ENCODE measurements at places on chromosomes 4 and X.

DNA sequence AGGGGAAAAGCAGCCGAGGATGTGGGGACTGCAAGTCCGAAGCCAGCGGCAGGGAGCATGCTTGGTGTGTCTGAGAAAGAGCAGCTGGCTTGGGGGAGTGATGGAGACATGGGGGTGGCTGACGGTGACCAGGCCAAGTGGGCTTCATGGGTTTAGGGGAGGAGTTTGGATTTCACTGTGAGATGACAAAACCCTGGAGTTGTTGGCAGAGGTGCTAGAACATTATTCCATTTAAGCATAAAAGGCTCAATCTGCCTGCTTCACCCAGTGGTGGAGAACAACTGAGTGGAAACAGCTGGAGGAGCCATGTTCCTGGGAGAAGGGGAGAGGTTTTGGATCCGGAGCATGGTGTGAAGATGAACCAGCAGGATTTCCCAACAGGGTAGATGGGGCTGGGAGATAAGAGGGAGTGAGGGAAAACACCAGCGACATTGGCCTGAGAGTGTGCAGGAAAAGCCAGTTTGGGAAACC lies 318.0 kb upstream of the TAPT1 start:
- DNase-seq: no peak

GRCh38 chr4:126766241-126766640 lies 866.5 kb upstream of the INTU start:
- DNase-seq: no peak

DNA sequence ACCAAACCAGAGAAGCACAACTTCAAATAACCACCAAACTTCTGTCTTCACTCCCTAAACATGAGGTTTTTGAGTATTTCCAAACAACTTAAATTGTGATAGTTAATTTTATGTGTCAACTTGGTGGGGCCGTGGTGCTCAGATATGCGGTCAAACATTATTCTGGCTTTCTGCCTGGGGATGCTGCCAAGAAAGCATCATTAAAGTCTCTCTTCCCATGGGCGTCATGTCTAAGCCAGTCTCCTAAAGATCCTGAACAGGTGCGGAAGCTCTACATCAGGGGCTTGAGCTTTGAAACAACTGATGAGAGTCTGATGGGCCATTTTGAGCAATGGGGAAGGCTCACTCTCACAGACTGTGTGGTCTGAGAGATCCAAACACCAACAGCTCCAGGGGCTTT lies 24.1 kb upstream of the SOD3 start:
- DNase-seq: no peak

DNA sequence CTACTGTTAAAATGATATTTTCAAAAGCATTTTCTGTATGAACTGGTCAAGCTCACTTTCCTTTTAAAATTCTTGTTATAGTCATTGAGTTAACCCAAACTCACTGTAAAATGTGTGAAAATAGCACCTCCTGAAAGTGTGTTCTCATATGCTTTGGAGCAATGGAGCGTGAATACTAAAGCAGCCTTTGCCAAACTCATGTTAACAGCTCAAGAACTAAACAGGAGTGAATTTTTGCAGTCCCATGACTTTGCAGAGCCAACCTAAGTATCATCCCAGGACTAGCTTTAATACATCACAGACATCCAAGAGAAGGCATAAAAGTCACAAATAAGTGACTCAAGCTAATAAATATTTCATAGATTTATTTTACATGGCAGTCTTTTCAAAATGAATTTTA lies 2.3 kb downstream of the AMMECR1 start:
- no peak for DNase-seq

DNA sequence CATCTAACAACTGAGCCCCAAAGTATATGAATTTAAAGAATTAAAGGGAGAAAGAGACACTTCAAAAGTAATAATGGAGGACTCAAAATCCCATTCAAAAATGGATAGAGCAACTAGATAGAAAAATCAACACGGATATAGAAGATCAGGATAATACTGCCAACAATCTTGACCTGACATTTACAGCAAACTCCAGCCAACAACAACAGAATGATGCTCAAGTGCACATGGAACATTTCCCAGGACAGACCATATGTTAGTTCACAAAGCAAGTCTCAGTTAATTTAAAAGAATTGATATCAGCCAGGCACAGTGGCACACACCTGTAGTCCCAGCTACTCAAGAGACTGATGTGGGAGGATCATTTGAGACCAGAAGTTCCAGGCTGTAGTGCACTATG lies 72.0 kb upstream of the SMARCAD1 start:
- DNase-seq: no peak

- DNase-seq: no peak
Measured at GRCh38 chrX:134752558-134752957, 94.3 kb upstream of the PLAC1 start.

GRCh38 chr4:2592572-2592971 lies 56.1 kb downstream of the FAM193A start:
- DNase-seq: no peak

- no peak for DNase-seq
Measured at GRCh38 chr4:152780267-152780778, 569 bp downstream of the ARFIP1 start.

DNA sequence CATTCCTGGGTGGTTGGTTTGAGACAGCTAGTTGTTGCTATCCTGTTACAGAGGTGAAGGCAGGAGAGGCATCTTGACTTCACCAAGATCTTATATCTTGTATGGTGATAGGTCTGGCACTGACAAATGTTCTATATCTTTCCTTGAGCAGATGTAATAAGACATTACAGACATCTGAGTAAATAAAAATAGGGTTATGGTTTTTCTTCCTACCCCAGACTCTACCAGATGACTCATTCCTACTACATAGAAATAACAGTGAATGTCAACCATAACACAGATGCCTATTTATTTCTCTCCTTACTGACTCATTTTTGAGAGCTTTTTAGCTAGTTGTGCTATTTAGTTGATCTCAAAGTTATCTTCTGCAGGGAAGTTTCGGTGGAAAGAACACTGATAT lies 21.9 kb downstream of the HNRNPH2 start:
- no peak for DNase-seq

DNA sequence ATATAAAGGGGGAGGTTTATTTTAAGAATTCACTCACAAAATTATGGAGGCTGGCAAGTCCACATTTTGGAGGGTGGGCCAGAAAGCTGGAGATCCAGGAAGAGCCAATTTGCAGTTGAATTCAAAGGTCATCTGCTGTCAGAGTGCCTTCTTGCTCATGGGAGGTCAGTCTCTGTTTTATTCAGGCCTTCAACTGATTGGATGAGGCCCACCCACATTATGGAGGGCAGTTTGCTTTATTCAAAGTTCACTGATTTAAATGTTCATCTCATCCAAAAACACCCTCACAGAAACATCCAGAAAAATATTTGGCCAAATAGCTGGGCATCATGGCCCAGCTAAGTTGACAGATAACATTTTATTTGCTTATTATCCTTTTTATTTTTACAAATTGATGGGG lies 59.5 kb downstream of the SEPSECS start:
- no peak for DNase-seq

GRCh38 chr4:41012293-41012692 lies 202.0 kb downstream of the APBB2 start:
- no peak for DNase-seq

GRCh38 chr4:177464026-177464425 lies 21.8 kb upstream of the AGA start:
- DNase-seq: no peak

DNA sequence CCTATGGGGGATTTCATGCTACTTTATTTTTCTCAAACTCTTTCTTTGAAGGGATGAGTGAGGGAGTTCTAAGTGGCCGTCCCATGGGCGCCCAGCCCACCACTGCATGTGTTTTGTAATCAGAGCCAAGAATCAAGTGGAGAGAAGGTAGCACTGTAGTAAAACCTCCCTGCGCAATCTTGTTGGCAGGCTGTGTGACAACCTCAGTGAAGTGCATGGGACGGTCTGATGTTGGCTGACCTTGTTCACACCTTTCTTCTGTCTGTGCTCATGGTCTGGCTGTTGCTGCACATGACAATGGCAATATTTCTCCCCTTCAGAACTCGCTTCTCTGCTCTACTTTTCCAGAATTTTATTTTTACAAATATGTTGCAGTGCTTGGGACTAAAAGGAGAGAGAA lies 71.2 kb upstream of the SHISA3 start:
- no peak for DNase-seq

DNA sequence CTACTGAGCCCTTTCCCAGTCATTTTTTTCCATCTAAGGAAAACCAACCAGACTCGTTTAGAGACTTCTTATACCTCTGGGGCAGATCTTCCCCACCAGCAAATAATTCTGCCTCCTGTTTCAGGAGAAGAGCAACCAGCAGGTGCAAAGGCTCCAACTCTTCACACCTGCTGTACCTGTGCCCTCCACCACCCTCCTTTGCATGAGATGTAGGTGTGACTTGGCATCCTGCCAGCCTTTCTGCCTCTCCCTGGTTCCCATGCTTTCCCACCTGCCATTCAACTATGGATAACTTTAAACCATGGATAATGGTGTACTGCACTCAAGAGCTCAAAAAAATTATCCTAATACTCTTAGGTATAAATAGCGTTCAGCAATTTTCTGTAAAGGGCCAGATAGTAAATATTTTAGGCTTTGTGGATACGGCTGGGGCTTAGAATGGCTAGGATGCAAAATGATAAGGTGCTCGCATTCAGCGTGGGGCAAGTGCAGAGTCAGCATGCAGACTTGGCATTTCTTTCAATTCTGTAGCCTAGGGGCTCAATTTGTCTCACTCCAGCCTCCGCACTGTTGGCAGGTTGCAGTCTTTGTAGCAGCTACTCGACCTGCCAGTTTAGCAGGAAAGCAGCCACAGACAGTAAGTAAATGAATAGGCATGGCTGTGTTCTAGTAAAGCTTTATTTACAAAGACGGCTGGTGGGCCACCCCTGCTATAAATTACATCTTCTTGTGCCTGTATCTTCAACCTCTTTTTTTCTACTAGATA lies 79.8 kb downstream of the HCCS start:
- no peak for DNase-seq

DNA sequence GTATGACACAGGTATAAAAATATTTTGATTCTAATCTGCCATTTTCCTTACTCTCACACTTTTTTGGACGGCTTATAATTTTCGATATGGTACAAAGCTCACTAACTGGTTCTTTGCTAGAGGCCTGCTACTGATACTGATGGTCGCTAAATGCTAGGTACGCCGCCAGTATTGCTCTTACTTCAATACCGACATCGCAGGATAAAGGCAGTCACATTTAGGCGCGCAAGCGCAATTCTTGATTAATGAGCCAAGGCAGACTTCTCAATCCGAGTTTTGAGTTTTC lies 557 bp upstream of the USP38 start:
- DNase-seq: no peak

DNA sequence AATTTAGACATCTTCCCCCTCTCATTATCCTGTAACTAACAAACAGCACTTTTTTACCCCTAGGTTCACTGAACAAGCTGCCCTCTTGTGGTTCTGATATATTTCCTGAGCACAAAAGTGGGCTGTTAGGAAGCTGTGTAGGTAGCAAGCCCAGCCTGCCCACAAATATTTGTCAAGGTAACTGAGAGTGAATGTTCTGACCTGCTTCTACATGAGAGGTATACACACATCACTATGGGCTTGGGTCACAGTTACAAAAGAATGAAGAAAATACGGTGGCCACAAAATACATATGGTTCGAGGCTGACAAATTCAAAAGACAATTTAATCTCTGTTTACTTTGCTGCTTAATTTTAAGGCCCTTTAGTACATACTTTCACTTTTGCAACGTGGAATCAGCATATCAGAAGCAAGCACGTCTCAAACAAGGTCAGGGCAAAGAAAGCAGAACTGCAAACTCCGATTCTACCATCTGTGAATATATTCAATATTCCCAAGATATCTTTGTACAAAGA lies 78.7 kb downstream of the RBM47 start:
- DNase-seq: peak; percentile 13

GRCh38 chrX:40012868-40013265 lies 84.9 kb downstream of the BCOR start:
- no peak for DNase-seq

GRCh38 chrX:47501226-47502074 lies 18.4 kb upstream of the ZNF41 start:
- DNase-seq: no peak

GRCh38 chrX:133285341-133285740 lies 67.2 kb upstream of the TFDP3 start:
- no peak for DNase-seq

DNA sequence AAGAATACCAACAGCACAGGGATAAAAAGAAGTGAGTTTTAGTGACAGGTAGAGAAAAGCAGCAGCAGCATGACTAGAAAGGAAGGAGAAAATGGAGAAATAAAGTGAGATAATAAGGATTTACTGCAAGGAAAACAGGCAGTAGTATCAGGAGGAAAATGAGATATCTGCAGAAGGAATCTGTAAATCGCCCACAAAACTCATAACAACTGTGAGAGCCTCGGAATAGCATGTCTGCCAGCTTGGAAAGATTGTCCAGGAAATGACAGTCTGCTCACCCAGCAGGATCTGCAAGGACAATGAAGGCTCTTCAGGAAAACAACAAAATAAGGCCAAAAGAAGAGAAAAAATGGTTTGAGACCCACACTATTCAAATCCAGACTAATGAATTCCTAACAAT lies 47.4 kb downstream of the CXXC4 start:
- DNase-seq: no peak

- no peak for DNase-seq
Measured at GRCh38 chr4:24063731-24064130, 173.9 kb upstream of the PPARGC1A start.

- DNase-seq: peak; percentile 76
Measured at GRCh38 chr4:7987148-7987989, 47.7 kb upstream of the AFAP1 start.

GRCh38 chr4:6134612-6135220 lies 65.6 kb downstream of the JAKMIP1 start:
- DNase-seq: no peak

GRCh38 chr4:141427726-141428296 lies 207.1 kb downstream of the ZNF330 start:
- DNase-seq: no peak

GRCh38 chr4:81472281-81473182 lies 825 bp upstream of the RASGEF1B start:
- no peak for DNase-seq

DNA sequence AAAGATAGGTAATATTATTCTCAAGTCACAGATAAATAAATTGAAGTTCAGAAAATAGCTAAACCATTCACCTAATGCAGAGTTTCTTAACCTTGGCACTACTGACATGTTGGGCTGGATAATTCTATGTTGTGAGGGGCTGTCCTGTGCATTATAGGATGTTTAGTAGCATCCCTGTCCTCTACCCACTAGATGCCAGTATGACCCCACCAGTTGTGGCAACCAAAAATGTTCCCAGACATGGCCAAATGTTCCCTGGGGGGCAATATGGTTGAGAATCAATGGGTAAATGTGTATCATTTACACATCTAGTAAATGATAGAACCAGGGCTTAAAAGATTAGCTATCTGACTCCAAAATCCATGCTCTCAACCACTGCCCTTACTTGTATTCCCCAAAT lies 140.9 kb downstream of the COL4A6 start:
- DNase-seq: no peak

- no peak for DNase-seq
Measured at GRCh38 chr4:81335122-81335912, 120.3 kb upstream of the PRKG2 start.

GRCh38 chr4:37561196-37561802 lies 124.9 kb downstream of the RELL1 start:
- no peak for DNase-seq

- DNase-seq: no peak
Measured at GRCh38 chr4:47383829-47384427, 79.6 kb downstream of the COMMD8 start.

GRCh38 chr4:791898-792625 lies 33.9 kb downstream of the CPLX1 start:
- DNase-seq: peak; percentile 33
